Thoracic aorta endothelial cell (primary cell): ENCODE measurements at places on chromosomes 5 and 9. TPM values are rescaled to one million over a fixed set of nuclear protein-coding genes. Genes with fewer than 3 reads are reported as not detected.

AJM1 gene
- total RNA-seq, result 0.66 and 0.72 TPM in 2 replicates

FAM169A gene
- total RNA-seq, result 0.27 and 2.7 TPM in 2 replicates

PCDHAC1 gene
- under 0.01 TPM in 1 of 2 replicates, not detected in the other for total RNA-seq

PCDHA8 gene
- under 0.01 TPM in 2 replicates for total RNA-seq

ARSK gene
- total RNA-seq, result 13.0 and 14.1 TPM in 2 replicates

SEMA6A gene
- total RNA-seq, result 1.1 and 1.6 TPM in 2 replicates

MAP1B gene
- 296 and 318 TPM in 2 replicates for total RNA-seq
